Stimulated activated CD4-positive, alpha-beta T cell treated with anti-CD3 and anti-CD28 coated beads, Interleukin-15, amount 100 ng/mL, for 1 hour (primary cell): ENCODE measurements at places on chromosomes 6 and 20.

- DNase-seq, result no peak
Measured at GRCh38 chr6:89073014-89073620, 7.4 kb upstream of the PNRC1 start.

DNA sequence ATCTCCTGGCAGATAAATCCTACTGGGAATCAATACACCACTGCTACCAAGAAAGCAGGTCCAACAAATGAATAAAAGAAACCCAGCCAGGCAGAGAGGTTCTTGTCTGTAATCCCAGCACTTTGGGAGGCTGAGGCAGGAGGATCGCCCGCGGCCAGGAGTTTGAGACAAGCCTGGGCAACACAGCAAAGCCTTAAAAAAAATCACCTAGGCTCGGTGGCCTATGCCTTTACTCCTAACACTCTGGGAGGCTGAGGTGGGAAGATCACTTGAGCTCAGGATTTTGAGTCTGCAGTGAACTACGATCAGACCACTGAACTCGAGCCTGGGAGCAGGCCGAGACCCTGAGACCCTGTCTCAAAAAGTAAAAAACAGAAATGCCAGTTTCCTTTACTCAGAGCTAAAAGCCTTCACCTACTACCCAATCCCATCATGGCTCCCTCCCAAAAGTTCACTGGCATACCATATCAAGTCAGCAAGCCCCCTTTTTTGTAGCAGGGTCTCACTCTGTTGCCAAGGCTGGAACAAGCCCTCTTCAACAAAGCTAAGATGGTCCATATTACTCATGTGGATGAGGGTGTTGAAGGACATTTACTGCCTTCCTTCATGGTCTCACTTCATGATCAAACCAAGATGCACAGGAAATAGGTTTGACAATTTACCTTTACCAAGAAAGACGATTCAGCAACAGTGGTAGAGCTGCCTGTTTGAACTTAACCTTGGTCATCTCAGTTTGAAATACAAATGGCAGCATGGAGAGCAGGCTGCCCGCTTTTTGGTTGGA lies 5.3 kb downstream of the SNX5 start:
- DNase-seq, result no peak

GRCh38 chr20:45407067-45407745 lies 883 bp upstream of the DBNDD2 start:
- DNase-seq, result no peak

DNA sequence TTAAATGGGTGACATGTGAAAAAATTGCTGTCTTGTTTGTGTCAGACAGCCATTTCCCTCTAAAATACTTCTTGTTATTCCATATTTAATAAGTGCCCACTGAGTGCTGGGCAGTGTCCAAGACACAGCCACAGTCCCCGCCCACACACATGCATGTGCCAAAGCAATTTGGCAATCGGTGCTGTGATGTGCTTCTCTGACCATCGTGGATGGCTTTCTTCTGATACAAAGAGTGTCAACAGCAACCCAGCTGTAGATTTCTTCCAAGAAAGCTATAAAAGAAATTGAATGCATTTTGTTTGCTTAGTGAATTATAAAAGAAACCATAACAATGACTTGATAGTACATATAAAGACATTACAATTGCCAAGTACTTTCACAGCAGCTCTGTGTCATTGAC lies 140.5 kb upstream of the ATXN1 start:
- no peak for DNase-seq

DNA sequence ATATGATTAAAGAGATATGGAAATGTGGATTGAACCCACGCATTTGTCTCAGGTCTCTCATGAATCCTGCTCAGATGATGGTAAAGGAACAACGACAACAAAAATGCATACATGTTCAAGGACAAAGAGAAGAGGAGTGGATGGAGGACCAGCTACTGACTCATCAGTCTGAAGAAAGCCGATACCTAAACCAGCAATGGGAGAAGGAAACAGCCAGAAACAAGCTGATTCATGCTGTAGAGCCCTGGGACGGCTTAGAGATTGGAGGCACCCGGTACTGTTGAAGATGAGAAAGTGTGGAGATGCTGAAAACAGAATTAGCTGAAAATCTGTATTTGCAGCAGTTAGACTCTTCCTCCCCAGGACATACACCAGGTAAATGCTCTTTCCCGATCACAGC lies 14.4 kb upstream of the RIPPLY2 start:
- no peak for DNase-seq

DNA sequence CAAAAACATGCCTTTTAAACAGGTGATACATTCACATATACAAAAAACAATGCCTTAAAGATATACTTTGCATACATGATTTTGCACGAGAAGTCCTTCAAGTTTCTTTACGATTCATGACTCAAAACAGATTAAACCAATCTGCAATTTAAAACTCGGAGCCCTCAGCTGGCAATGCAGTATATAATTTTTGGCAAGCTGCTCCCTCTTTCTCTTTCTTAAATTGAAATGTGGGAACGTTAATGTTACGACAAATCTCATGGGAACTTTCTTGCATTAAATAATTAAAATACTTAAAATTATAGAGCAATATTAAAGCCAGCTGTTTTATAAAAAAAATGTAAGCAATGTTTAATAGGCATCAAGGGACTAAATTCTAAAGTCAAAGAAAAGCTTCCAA lies 334.6 kb downstream of the ESR1 start:
- DNase-seq, result no peak

GRCh38 chr6:23533311-23533710 lies 592.7 kb upstream of the NRSN1 start:
- no peak for DNase-seq

- no peak for DNase-seq
Measured at GRCh38 chr6:36769183-36769675, 70.0 kb downstream of the CPNE5 start.

DNA sequence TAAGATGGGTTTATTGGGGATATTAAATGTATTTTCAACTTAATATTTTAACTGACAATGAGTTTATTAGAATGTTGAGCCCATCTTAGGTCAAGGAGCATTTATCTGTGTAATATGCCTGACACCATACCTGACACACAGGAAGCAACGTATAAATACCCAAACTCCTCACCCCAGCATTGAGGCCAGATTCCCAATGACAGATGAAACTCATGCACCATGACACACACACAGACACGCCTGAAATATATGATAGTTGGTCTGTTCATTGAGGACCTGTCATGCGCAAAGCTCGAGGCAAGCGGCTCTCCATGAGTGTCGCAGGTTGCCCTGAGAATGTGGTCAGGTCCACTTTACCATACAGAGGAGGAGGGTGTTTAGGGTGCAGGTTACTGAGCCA lies 64.1 kb downstream of the GFOD1 start:
- no peak for DNase-seq

DNA sequence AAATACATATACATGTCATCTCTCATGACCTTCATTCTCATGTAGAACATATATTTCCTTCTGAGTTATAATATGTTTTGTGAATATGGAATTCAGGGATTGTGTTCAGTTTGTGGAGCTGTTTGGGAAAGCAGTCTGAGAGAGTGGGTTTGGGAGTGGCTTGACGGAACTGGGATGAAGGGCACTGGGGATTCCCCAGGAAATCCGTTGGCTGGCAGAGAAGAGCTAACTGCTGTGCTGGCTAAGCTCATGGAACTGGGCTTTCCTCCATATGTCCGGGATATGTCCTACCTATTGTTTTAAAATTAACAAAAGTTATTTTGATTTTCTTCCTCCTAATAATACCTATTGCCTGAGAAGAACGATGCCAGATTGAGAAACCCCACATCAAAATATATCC lies 359.5 kb upstream of the FLRT3 start:
- DNase-seq, result no peak

DNA sequence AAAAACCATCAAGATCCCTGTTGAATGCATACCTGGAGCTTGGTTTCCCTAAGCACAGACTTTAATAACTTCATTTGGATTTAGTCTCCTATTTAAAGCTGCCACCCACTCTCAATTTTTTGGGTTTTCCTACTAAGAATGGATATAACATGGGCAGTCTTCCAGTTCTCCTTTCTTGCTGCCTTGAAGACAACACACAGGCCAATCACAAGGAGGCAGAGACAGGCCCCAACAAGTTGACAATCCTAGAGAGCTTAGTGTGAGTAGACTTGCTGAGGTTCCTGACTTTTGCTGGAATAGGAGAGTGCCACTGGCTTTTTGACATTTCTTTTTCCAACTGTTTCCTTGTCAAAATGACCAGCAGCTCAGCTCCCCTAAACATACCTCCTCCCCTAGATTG lies 112.3 kb upstream of the ESR1 start:
- DNase-seq, result no peak

- no peak for DNase-seq
Measured at GRCh38 chr6:105804424-105804823, 281.7 kb upstream of the PRDM1 start.

GRCh38 chr6:143062551-143062950 lies 1.9 kb downstream of the AIG1 start:
- no peak for DNase-seq

GRCh38 chr6:166435574-166435973 lies 52.8 kb upstream of the MPC1 start:
- DNase-seq, result no peak

- DNase-seq, result no peak
Measured at GRCh38 chr6:118284736-118285360, 263.2 kb upstream of the PLN start.

- DNase-seq, result no peak
Measured at GRCh38 chr6:46026307-46026706, 10.6 kb upstream of the CLIC5 start.

GRCh38 chr6:137313928-137314855 lies 95.0 kb upstream of the IFNGR1 start:
- DNase-seq, result peak; percentile 48

GRCh38 chr6:137452333-137452894 lies 41.8 kb downstream of the OLIG3 start:
- no peak for DNase-seq

DNA sequence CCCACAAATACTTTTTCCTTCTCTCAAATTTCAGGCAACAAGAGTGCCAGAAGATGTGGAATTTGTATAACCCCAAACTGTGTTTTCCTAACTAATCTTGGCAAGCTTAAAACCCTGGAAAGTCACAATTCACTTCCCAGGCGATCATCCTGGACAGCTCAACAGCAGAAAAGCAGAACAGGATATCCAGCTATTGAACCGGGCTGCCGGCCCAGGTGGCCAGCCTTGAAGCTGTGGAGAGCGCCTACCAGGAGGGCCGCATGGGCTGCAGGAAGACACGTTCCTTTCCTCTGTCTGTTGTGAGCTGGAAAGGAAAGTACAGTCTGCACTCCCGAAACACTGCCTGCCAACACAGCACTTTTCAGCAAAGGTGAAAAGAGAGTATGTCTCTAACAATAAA lies 719.7 kb upstream of the MARCKS start:
- DNase-seq, result no peak

DNA sequence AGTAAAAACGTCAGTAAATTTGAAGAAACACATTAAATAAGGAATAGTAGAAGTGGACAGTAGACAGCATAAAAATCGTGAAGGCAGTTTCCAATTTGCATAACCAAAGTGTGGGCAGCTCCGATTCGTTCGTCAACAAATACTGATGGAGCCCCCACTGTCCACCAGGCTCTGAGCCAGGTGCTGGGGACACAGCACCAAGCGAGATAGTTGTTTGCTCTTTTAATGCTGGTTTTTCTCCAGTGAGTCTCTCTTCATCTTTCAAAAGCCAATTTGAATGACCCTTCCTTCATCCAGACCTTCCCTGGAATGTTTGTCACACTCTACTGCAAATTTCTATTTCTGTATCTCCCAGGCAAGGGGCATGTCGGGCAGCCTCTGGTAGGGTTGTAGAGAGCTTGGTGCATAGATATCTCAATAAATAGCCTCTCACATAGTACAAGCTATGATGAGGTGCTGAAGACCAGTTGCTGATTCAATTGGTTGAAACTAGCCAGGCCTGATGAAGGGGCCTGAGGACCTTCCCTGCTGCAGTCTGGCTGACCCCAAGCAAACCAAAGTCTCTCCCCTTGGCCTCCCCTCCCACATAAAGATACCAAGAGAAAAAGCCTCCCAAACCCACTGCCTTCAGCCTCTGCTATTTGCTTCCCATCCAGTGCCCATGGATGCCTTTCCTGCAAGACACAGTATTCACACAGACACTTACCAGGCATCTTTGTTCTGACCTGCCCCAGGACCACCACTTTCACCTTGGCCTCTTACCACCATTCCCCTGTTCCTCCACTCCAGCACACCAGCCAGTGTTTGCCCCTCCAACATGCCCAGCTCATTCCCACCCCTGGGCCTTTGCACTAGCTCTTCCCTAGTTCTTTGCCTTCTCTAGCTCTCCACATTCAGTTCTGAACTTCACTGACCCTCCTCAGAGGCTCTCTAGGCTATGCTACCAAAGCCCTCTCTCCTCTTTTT lies 125.2 kb downstream of the CEBPB start:
- DNase-seq, result no peak

GRCh38 chr6:145673504-145673903 lies 61.8 kb downstream of the EPM2A start:
- DNase-seq, result no peak

DNA sequence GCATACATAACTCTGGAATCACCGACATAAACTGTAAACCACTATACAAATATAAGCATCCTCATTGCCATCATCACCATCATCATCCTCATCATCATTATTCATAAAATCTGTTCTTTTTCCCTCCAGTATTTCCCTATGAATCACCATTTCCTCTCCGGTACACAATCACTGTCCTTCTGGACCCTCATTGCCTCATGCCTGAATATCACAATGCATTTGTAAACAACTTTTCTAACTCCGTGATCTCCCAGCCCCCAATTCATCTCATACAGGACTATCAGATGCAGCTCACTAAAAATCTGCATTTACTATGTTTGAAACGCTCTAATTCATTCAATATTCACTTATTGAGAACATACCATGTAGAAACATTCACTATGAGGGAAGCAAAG lies 339.7 kb downstream of the TBC1D32 start:
- DNase-seq, result no peak

- no peak for DNase-seq
Measured at GRCh38 chr6:48199499-48199898, 88.5 kb upstream of the PTCHD4 start.

- no peak for DNase-seq
Measured at GRCh38 chr6:48135323-48136084, 24.5 kb upstream of the PTCHD4 start.

GRCh38 chr6:169622618-169623017 lies 79.2 kb downstream of the WDR27 start:
- DNase-seq, result no peak

- no peak for DNase-seq
Measured at GRCh38 chr6:119025793-119026192, 52.7 kb downstream of the FAM184A start.

- no peak for DNase-seq
Measured at GRCh38 chr20:42837456-42837855, 352.2 kb downstream of the PTPRT start.

DNA sequence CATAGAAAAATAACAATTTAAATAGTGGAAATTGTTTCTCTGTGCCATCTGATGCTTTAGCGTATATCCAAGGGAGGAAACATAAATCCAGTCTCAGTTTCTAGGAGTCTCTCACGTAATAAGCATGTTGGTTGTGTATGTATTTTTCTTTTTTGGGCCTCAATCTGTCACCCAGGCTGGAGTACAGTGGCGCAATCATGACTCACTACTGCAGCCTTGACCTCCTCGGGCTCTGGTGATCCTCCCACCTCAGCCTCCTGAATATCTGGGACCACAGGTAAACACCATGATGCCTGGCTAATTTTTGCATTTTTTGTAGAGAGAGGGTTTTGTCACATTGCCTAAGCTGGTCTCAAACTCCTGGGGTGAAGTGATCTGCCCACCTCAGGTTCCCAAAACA lies 78.6 kb upstream of the PLN start:
- DNase-seq, result no peak

- DNase-seq, result no peak
Measured at GRCh38 chr6:25694366-25694765, 42.4 kb downstream of the SCGN start.
